Jurkat, Clone E6-1 (cell line): ENCODE measurements at places on chromosomes 12 and 14.

- DNase-seq = no peak
Measured at GRCh38 chr12:9980126-9980525, 8.9 kb downstream of the CLEC12A start.

- no peak for DNase-seq
Measured at GRCh38 chr14:104633276-104634137, 28.9 kb upstream of the TMEM179 start.

- no peak for DNase-seq
Measured at GRCh38 chr12:95848575-95849388, 10.0 kb upstream of the SNRPF start.

GRCh38 chr12:102106905-102107304, 13.0 kb downstream of the NUP37 start:
- DNase-seq = no peak

DNA sequence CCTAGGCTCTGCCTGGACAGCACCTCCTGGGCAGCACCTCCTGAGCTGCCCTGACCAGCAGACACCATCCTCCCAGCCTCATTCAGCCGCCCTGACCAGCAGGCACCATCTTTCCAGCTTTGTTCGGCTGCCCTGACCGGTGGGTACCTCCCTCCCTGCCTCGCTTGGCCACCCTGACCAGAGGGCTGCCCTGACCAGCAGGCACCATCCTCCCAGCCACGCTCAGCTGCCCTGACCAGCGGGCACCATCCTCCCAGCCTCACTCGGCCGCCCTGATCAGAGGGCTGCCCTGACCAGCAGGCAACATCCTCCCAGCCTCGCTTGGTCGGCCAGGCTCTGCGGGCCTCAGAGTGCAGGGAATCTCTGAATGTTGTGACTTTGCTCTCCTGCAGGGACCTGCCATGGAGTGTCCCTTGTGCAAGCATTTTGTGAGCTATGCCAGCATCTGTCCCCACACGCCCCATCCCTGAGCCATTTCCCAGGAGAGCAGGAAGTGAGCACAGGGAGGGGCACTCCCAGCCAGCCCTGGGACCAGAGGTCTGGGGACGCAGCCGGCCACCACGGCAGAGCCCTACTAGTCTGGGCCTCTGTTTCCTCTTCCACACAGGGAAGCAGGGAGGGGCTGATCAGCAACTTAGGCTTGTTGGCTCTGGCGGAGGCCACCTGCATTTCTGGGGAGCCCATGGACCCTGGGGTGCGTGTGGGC, 265.5 kb downstream of the SEC23A start:
- DNase-seq = no peak

GRCh38 chr12:42504049-42504448, 85.5 kb downstream of the PRICKLE1 start:
- no peak for DNase-seq

DNA sequence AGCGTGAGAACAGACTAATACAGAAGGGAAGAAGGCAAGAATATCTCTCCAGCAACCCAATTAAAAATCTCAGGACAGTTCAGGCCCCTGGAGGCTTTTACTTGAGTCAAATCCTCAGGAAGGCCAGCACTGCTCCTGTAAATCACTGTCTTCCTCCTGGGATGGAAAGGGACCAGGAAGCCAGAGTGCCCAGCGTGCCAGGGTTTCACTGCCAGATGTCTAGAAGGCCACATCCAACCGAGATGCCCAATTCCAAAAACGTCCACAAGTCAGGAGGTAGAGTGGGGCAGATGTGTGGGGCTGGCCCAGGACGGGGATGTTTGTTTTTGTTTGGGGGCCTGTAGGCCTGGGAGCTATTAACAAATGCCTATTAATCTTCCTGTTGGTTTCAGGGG, 332.0 kb downstream of the MED13L start:
- DNase-seq = no peak

- DNase-seq = no peak
Measured at GRCh38 chr14:93974833-93975232, 1.5 kb downstream of the ASB2 start.

- no peak for DNase-seq
Measured at GRCh38 chr12:57148469-57149244, 1.2 kb upstream of the LRP1-AS start.

- no peak for DNase-seq
Measured at GRCh38 chr12:30046376-30046775, 262.6 kb upstream of the TMTC1 start.

DNA sequence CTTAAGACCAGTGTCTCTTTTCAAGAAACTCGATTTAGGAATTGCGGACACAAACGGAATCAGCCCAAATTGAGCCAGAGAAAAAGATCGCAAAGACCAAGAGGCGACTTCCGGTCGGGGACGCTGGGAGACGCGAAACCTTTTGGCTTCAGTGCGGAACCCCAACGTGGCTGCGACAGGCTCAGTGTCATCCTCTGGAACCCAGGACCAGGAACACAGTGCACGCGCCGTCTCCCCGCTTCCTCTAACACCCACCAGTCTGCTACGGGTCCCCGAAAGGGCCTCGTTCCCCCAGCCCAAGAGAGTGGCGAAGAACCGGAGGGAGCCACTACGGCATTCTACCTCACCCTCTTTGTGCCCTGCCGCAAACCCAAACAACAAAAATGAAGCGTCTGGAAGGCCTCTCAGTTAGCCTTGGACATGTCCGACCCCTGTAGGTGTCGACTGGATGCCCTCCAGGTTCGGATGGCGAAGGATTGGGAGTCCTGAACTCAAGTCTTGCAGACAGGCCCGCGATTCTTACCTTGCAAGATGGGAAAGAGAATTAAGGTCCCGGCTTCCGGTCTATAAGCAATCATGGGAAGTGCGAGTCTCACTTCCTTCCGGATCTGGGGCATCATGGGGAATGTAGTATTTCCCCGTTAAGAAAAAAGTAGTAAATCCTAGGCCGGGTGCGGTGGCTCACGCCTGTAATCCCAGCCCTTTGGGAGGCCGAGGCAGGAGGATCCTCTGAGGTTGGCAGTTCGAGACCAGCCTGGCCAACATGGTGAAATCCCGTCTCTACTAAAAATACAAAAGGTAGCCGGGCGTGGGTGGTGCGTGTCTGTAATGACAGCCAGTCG, at the start of gene RPL6:
Gene RPL6, minus strand, starts transcription at position 542 of the 842 bp plus-strand sequence. CDS start 949 bp downstream, outside the sequence.
- peak; percentile 95 for DNase-seq

GRCh38 chr14:77660754-77661153, 44.3 kb upstream of the SPTLC2 start:
- DNase-seq = no peak

DNA sequence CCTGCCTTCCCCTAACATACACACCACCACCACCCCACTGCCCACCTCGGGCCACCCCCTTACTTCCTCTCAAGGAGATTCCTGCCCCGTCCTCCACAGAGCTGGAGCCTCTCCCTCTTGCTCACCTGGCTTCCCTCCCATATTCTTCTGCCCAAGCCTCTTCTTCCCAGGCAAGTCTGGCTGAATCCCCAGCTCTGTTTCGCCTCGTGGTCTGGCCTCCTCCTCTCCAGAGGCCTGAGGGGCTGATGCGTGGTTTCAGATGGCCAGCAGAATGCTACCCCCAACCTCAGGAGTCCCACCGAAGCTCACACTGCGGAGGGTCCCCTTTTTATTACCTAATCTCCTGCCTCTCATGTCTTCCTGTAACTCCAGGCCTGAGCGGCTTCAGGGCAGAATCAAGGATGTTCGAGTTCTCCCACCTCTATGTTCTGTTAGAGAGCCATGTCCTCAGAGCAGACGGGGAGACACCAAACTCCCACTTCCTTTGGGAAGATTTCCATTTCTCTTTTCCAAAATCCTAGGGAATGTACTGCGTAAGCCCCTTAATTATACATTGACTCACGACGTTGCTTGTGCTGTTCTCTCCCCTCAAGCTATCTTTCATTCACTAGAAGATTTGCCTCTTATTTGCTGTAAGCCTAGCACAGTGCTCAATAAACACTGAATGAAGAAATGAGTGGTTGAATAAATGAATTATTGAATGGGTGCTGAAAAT, 33.9 kb upstream of the LTBP2 start:
- DNase-seq = no peak
